ENCODE measurements at places on chromosomes 1 and 21.

DNA sequence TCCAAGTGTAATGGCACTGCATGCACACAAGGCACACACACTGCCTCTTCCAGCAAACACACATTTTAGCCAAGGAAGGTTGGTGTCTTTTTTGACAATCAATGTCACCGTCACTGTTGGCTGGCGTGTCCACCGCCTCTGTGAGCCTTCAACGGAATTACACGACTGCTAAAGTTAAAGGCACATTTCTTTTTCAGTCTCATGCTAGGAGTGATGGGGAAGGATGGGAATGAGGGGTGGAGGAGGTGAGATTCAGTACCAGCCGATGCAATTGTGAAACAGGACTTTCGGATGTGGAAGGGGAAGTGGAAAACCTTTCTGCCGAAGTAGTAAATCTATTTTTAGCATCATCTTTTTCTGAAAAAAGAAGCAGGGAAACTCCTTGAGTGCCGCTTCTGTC lies 1.4 kb downstream of the ELAVL4 start:
- DNase-seq: no peak

- no peak for DNase-seq
Measured at GRCh38 chr1:117346206-117346928, 20.9 kb upstream of the MAN1A2 start.

DNA sequence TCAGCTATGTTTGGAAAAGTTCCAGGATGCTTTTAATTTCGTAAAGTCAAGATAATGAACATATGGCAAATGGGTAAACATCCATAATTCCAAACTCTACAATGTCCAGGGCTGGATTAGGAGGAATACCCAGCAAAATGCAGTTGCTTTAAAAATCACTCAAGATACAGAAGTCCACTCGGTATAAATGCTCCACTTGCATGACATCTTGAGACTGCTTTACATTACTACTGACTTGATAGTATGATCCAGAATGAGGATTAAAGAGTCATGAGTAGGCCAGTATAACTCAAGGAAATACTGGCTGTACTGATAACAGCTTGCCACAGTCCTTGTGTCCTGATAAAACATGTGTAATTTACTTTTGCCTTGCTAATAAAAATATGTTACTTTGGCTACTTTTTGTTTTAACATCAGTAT lies 58.3 kb upstream of the ANGPTL3 start:
- no peak for DNase-seq

DNA sequence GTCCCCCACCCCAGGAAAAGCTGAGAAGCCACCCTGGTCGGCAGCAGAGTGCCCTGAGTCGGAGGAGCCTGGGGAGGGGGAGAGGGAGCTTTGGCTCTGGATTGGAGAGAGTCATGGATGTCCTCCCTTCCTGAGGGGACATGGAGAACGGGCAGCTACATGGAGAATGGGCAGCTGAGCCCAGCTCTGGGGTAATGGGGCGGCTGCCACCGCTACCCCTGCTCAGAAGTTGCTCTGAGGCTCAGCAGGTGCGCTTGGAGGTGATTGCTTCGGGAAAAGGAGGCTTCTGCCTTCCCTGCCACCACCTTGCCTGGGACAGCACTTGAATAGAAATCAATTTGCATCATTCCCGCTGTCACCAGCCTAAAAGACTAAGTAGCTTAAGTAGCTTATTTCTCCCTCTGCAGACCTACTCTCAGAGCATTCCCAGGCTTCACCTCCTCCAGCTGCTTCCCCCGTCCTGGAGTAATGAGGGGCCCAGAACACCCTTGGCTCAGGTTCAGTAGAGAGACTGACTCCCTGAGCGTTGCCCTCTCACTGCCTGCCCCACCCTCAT lies 8.3 kb downstream of the DISP3 start:
- no peak for DNase-seq

- DNase-seq: no peak
Measured at GRCh38 chr1:72435025-72435424, 152.7 kb upstream of the NEGR1 start.

GRCh38 chr1:93578911-93579825 lies 102.5 kb downstream of the BCAR3 start:
- no peak for DNase-seq

GRCh38 chr1:17542645-17543044 lies 3.1 kb downstream of the ARHGEF10L start:
- no peak for DNase-seq

DNA sequence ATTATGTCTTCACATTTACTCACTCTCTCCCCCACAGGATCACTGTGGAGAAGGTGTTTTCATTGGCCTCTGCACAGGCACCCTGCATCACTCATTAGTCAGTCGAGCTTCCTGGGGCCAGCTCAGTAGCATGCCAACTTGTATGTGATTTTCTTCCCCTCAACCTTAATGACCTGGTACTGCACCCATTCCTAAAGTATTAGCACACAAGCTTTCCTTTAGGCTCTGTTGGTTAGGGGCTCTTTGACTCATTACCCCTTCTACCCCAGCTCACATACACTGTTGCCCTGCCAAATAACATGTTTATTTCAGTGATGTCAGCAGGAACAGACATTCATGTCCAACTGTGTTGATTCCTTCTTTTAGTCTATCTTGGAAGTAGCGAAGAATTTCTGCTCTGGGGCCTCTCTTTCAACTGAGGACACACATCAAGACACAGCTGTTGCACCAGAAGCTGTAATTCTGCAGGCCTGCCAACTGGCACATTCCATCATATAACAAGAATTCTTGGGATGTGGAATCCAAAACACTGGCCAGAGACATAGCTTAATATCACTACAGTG lies 603.5 kb upstream of the ADAMTS5 start:
- no peak for DNase-seq

- no peak for DNase-seq
Measured at GRCh38 chr1:110672753-110673108, 2.0 kb downstream of the KCNA3 start.

DNA sequence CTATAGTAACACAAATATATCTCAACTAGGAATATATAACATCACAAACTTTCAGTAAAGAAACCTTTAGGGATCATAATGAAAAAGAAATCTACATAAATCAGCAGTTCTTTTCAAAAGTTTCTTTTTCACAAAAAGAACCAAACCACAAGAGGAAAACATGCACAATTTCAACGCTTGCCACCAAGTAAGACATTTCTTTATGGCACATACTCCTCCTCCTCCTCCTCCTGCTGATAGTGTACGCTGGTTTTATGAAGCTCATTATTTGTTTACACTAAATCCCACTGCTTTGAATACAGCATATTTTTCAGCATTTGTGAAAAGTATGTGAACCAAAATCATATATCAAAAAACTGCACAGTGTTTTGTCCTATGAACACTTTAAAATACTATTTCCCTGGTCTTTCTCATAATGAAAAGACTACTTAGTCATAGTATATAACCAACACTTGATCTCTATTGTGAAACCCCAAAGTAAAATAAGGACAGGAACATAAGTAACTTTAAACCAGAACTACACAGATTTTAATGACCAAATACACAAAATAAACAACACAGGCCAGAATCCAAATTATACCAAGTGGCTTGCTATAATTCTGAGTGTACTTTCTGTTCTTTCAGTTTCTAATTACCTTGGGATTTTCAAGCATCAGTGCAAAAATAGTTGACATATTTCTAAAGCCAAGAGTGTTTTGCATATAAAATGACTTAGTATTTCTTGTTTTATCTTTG lies 184.2 kb downstream of the EIF4G3 start:
- DNase-seq: no peak

DNA sequence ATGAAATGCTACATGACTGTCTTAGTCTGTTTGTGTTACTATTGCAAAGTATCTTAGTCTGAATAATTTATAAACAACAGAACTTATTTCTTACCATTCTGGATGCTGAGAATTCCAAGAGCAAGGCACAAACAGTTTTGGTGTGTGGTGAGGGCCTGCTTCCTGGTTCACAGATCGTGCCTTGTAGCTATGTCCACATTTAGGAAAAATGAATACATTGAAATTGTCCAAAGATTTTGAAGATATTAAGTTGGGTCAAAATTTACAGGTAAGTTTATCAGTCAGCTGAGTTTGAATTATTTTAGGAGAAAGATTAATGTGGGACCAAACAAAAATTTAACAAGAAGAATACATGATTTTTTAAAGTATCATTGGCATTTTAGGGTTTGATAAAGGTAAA lies 293.5 kb downstream of the LTN1 start:
- DNase-seq: no peak

- DNase-seq: no peak
Measured at GRCh38 chr1:241145881-241146280, 211.1 kb downstream of the RGS7 start.

DNA sequence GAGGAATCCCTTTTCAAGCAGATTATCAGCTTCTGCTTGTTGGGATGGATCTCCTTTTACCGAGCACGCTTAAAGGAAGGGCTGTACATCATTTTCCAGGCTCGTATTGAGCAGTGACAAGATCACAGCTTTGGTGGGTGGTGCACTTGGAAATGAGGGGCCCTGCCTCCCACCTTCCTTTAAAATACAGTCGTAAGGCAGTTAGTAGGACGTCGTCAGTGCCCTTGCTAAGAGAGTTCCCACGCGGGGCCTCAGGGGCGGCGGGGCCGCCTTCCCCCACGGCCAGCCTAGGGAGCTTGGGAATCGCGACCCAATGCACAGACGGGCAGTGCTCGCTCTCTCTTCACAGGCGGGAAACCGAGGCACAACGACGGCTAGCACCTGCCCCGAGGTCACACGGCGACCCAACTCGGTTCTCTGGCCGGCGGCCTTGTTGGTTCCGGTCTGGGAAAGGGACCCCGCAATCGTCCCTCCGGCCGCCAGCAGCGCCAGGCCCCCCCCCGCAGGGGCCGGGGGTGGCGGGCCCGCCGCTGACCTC lies 58.6 kb downstream of the H3-3A start:
- no peak for DNase-seq

GRCh38 chr21:45892156-45892915 lies 89.2 kb upstream of the COL6A1 start:
- DNase-seq: no peak

DNA sequence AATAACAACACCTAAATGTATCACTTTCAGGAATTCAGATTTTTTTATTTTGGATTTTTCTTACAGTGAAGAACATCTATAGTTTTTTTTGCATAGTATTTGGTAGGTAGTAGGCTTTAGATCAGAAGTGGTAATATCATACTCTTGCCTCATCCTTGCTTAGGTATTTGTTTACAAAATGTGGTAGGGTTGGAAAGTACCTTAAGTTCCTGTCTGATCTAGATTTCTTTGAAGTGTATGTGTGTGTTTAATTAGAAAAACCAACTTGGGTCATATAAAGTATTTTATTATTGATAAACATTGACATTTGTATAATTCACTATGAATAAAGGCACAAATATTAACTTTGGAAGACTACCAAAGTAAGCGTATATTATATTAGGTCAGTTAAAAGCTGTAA lies 85.3 kb upstream of the GPR88 start:
- DNase-seq: no peak

GRCh38 chr1:165063181-165063965 lies 293.1 kb downstream of the LMX1A start:
- DNase-seq: no peak

- no peak for DNase-seq
Measured at GRCh38 chr1:175116210-175116798, 48.7 kb downstream of the TNN start.

DNA sequence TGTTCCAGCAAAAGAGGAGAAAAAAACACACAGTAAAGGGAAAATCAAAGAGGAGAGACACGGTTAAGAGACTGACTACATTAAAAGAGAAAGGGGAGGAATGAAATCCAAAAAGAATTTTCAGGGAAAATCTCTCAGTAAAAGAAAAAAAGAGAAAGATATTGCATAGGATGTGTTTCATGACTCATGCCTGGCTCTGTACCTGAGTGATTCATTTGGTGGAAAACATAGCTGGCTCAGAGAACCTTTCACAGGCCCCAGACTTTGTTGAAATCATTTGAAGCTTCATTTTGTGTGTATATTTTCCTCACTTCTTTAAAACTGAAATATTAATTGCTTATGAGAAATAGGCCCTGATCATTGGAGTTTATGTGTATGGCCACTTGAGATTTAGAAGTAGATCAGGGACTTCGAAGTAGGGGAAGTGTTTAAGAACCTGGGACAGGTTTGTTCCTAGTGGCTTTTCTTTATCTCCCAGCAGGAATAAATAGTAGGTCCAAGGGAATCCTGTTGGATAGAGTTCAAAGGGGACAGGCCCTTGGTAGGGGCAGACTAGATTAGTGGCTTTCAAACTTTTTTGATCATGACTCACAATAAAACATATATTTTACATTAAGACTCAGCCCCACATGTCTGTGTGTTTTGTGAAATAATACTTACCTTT lies 239.1 kb upstream of the SGIP1 start:
- no peak for DNase-seq

DNA sequence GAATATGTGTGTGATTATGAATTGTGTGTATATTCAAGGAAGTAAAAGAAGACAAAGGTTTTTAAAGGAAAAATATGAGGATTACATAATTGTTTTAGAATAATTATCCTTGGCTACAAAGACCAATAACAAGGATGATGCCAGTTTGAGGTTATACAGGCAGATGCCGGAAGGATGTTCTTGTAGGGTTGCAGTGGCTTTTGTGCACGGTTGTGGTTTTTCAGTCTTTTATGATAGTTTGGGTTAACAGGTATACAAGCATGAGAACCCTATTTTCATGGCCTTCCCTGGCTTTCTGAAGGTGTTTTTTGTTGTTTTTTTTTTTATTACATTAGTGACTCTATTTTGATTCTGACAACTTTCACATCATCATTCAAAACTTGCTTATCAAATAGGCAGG lies 4.9 kb downstream of the CR2 start:
- no peak for DNase-seq

DNA sequence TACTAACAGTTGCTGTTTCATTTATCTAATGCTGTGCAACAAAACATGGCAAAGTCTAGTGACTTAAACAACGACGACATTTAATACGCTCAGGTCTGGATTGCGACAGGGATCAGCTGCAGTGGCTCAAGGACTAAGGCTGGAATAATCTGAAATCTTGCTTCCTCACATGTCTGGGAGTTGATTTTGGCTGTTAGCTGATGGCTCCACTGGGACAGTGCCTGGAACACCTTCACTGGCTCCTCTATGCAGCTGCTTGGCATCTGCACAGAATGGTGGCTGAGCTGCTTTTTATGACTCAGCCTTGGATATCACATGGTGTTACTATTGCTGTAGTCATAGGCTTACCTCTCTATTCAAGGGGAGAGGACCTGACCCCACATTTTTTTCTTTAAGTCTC lies 24.0 kb upstream of the BTG3 start:
- no peak for DNase-seq

DNA sequence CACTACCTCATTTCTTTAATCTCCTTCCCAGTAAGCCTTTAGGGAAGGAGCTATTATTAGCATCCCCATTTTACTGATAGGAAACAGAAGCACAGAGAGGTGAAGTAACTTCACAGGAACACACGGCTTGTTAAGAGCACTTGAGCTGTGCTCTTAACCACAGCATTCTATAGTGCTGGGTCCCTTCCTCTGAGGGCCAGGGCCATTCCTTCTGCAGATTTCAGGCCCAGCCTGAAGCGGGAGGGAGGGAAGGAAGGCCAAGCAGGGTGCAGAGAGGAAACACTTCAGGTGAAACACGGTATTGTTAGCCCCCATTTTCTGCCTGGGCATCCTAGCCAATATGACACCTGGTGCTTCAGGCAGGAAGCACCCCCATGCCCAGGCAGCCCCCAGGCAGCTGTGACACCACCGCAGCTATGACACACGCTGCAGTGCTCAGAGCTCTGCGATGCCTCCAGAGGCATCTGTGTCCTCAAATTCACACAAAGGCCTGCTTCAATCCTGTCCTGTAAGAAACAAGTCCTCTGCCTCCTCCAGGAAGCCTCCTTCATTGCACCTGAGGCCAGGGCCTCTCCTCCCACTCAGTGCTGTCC lies 4.5 kb upstream of the EXTL1 start:
- no peak for DNase-seq

Data from iPS DF 19.7 (cell line).